Panc1 (cell line): ENCODE measurements at places on chromosomes 16 and 17. TPM values are rescaled to one million over a fixed set of nuclear protein-coding genes. Genes with fewer than 3 reads are reported as not detected.

CA5A gene
- not detected for total RNA-seq

- no peak for DNase-seq
Measured at GRCh38 chr17:50451943-50452629, 16.6 kb downstream of the CHAD start.

- no peak for DNase-seq
Measured at GRCh38 chr16:3158510-3159314, 23.9 kb downstream of the ZNF213 start.

DNA sequence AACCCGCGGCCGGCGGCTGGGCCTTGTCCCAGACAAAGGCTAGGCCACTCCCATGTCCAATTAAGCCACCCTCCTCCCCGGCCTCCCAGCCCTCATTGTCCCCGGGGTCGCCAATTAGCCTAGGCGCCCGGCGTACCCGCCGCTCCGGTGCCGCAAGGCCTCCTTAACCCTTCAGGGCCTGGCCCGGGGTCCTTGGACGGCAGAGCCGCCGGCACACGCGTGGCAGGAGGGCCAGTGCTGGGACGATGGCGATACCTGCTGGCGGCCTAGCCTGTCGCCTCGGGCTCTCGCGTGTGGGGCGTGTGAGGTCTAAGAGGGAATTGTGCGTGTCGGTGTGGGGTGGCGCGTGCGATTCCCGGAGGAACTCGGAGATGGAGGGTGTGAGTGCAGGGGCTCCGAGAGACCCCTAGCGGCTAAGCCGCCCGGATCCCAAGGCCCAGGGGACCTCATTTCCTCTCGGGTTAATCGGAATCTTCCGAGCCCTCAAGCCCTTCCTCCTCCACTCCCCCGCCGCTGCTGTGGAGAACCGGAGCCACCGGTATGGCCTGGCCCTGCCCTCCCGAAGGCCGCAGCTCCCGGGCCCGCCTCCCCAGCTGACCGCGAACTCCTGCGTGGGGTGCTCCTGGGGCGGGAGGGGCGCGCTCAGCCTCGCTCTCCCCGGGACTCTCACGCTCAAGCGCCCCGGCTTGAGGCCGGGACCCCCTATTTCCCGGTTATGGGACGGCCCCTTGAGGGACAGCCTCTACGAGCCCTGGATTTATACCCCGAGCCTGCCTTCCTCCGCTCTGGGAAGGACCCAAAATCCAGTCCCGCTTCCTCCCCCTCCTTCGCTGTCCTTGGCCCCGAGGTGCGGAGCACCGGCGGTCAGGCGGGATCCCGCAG lies 11.9 kb downstream of the TBX2 start:
- DNase-seq: no peak

GRCh38 chr17:7882068-7882467 lies 6.5 kb upstream of the CHD3 start:
- no peak for DNase-seq
